Left lobe of liver (tissue), 2 donors: ENCODE measurements at places on chromosomes 3 and 15.

- no peak for DNase-seq
Observed at GRCh38 chr3:21624524-21624923, 126.5 kb downstream of the ZNF385D start.

GRCh38 chr3:194604837-194605236, 28.4 kb downstream of the TMEM44 start:
- no peak for DNase-seq

DNA sequence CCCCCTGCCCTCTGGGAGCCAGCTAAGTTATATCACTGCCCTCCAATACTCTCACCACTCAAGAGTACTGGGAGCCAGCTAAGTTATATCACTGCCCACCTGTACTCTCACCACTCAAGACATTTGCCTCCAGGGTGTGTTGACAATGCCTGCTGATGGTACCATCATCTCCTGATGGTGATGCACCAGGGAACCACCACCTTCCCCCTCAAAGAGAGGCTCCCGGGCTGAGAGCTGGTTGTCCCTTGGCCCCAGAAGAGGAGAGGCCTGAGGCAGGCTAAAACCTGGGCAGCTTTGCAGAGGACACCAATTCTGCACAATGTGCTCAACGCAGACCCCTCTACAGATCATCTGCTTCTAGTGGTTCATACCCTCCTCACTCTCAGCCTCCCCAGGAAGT, 7.5 kb upstream of the HAPLN3 start:
- no peak for DNase-seq

GRCh38 chr15:39582977-39583595, 2.2 kb downstream of the THBS1 start:
- DNase-seq, result no peak

- peak; percentile 62 for DNase-seq
Observed at GRCh38 chr3:113626503-113627371, 69.7 kb downstream of the USF3 start.

- no peak for DNase-seq
Observed at GRCh38 chr3:87069021-87069420, 78.1 kb upstream of the VGLL3 start.

GRCh38 chr3:133016838-133017309, 21.3 kb upstream of the TMEM108 start:
- DNase-seq, result no peak

DNA sequence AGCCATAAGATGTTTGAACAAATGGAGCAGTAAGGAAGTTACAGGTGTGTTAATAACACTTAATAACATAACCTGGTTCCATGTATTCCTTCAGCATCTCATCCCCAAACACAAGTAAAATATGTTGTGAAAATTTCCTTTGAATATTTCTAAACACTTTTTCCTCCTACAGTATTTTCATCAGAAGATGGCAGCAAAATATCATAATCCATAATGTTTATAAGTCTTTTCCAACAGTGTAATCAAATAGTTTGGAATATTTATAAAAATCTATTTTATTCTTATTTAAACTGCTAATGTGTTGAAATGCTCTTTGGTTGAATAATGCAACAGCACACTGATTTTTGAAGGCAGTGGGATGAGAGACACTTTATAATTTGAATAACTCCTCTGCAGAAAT, 1020.5 kb downstream of the OTOL1 start:
- DNase-seq, result no peak

DNA sequence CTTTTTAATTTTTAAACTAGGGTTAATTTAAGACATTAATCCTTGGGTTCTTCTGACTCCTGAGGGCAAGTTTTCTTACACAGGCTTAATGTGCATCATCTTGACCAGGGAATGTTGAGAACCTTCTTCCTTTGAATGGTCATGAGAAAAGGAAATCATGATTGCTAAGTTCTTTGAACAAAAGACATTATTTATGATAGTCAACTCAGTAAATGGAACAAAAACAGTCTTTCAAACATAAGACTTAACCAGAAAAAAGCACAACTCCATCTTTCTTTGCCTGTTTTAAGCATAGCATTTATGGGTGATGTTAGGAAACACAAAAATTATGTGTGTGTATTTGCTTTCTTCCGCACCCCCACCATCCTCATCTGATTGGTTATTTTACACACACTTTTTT, 5.4 kb downstream of the TLNRD1 start:
- no peak for DNase-seq

- no peak for DNase-seq
Observed at GRCh38 chr3:108918866-108919265, 34.8 kb downstream of the GUCA1C start.

GRCh38 chr3:8336456-8336855, 165.2 kb upstream of the LMCD1 start:
- no peak for DNase-seq

GRCh38 chr3:137134431-137134830, 176.6 kb downstream of the IL20RB start:
- no peak for DNase-seq

DNA sequence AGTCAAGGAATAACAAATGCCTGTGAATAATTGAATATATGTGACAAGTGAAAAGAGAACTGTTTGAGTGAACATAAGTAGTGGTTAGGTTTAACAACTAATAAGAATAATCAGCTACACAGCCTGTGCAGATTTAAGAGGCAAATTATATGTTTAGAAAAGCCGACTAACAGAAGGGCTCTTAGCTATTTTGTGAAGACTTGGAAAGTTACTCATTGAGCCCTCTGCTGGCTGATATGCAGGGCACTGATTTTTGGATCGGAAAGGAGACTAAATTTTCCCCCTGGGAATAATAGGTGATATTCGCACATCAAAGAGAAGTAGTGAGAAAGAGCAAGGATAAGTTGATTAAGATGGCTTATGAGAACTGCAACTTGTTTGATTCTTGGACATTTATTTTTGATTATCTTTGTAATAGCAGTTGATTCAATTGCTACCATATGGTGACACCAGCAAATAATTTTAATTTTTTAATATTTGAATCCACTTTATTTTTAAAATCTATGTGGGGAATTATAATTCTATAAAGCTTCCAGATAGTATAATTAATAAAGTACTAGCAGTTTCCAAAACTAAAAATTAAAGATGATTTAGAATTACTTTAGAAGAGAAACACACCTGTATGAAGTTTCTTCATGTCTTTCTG, 156.2 kb downstream of the NLGN1 start:
- no peak for DNase-seq

GRCh38 chr15:40853241-40853890, 9.5 kb downstream of the SPINT1 start:
- DNase-seq, result no peak
